ENCODE measurements at places on chromosomes 11 and 22.

DNA sequence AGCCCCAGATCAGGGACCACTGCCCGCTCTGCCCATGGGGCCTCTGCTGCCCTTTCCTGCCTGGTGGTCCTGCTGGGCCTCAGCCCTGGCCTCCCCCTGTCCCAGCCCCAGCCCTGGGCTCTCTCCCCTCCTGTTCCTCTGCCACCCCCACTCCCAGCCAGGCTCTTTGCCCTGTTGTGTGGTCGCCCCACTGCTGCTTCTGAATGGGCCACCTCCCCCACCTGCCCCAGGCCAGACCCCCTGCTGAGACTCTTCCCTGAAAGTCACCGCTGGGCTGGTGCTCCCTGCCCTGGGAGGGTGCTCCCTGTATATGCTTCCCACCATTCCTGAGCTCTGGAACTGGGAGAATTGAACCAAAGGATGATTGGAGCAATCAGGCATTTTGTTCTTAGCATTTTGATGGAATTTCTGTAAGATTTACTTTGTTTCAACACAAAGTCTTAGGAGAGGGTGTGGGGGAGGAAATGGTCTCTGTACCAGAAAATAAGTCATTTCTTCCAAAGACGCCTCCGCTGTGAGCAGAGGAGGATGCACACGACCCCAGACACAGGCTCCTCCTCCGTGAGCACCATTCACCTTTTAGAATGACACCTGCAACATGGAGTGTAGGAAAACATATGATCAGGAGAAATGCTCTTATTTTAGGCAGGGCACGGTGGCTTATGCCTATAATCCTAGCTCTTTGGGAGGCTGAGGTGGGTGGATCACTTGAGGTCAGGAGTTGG is 5.2 kb downstream of the APOBEC3B start:
- DNase-seq, result no peak

GRCh38 chr11:132200353-132200936 is 830.0 kb downstream of the NTM start:
- DNase-seq, result no peak

DNA sequence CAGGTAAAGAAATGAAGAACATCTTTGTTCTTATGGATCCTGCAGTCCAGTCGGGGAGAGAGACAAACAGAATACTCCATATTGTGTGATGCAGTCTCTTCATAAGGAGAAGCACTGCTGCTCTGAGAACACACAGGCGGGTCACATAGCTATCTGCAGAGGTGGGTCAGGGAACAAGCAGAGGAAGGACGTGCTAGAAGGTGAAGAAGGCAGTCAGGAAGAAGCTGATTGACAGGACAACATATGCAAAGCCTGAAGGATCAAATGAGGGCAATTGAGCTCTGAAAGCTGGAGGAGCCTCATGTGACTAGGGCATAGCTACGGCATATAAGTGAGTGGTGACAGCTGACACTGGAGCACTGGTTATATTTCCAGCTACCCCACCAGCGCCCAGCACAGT is 122.5 kb downstream of the OPCML start:
- no peak for DNase-seq

DNA sequence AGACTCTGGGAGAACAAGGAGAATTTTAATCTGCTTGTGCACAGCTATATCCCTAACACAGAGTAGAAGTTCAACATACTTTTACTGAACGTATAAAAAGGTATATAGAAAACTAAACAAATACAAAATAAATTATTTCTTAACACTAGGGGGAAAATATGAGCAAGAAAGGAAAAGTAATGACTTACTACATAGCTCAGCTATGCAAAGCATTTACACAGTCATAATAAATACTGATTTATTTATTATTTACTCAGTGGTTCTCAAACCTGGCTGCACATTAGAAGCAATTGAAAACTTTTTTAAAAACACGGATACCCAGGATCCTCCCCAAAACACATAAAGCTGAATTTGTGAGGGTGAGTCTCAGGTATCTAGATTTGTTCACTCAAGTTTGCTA is 182.5 kb downstream of the TTC28 start:
- DNase-seq, result no peak

GRCh38 chr11:43282607-43283440 is 29.0 kb upstream of the API5 start:
- peak; percentile 2 for DNase-seq

DNA sequence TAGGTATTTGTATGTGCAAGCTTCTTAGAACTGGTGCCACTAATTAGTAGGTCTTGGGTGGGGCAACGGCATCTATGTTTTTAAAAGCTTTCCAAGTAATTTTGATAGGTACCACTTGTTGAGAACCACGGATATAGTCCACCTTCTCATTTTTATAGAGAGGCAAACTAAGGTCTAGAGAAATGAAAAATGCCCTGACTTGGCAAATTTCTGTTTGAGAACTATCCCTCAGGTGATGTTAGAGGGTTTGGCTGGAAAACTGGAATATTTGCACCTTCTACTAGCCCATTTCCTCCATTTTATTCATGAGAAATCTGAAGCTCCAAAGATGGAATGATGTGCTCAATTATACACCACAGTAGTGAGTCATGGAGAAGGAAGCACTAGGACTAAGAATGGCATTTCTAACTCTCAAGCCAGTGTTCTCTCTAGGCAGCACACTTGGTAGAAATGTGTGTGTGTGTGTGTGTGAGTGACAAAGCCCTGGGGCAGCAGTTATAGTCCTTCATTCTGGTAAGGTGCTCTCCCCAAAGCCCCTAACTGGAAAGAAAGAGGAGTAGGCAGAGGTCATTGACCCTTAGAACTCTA is 1.8 kb upstream of the TMEM86A start:
- DNase-seq, result no peak

DNA sequence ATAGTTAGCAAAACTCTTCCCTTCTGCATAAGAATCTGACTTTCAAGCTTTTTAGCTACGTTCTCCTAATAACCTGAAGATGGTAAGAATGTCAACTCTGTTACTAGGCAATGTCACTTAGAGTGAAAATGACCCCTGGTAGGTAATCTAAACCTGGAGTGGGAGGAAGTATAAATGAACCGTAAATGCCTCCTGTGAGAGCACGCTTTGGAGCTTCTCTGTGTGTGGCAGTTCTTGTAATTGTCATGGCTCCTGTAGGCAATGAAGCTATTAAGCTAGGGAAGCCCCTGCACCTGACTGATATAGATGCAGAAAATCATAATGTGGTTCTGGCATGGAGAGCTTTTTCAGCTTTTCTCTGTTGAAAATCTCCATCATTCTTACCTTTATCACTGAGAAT is 29.4 kb downstream of the CALCA start:
- DNase-seq, result no peak

DNA sequence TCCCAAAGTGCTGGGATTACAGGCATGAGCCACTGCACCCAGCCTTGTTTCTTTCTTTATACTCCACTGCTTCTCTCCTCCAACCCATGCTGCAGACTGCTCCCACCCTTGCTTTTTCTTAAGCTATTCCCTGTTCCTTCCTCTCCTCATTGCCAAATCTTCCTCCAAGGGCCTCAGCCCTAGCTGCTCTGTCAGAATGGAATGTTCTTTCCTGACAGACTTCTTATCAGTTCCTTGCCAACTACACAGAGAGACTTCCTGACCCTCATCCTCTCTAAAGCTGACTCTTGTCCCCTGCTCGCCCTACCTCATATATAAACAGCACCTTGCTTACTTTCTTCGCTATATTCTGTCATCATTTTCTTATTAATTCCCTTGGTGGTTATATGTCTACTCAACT is 16.9 kb upstream of the PIK3C2A start:
- no peak for DNase-seq

DNA sequence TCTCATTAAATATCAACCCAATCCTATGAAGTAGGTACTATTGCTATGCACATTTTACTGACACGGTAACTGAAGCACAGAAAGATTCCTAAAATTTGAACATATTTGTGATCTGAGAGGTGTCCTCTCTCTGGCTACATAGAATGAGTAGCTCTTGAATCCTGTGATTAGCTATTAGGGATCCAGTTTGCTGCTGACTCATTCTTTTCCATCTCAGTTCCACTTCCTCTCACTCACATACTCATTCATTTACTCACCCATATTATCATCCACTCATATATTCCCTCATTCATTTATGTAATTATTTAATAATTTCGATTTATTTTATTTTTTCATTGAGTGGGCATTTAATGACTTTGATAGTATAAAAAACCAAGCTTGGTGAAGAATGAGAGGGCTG is 42.7 kb downstream of the OR5B17 start:
- no peak for DNase-seq

GRCh38 chr11:69297787-69298266 is 3.9 kb downstream of the MYEOV start:
- DNase-seq, result no peak

- no peak for DNase-seq
Observed at GRCh38 chr11:87265132-87265531, 227.4 kb downstream of the TMEM135 start.

DNA sequence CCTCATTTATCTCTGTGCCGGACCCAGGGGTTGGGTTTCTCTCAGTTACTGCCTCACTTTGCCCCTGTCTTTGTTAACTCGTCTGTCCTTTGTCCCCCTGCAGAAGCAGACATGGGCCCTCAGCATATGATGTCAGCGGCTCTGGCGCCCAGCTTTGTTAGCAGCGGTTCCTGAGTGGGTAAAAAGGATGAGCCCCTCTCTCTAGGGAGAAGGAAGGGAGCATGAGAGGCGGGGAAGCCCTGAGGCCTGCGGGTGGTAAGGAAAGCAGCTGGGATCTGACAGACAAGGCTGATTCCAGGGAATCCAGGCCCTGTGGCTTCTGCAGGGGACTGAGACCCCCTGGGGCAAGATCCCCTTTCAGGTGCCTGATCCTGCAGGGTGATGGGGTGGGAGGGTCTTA is 51.7 kb downstream of the MCM5 start:
- DNase-seq, result no peak

GRCh38 chr11:27681664-27682063 is 18.6 kb downstream of the BDNF start:
- no peak for DNase-seq

GRCh38 chr11:57111619-57112018 is 70.1 kb upstream of the LRRC55 start:
- no peak for DNase-seq

DNA sequence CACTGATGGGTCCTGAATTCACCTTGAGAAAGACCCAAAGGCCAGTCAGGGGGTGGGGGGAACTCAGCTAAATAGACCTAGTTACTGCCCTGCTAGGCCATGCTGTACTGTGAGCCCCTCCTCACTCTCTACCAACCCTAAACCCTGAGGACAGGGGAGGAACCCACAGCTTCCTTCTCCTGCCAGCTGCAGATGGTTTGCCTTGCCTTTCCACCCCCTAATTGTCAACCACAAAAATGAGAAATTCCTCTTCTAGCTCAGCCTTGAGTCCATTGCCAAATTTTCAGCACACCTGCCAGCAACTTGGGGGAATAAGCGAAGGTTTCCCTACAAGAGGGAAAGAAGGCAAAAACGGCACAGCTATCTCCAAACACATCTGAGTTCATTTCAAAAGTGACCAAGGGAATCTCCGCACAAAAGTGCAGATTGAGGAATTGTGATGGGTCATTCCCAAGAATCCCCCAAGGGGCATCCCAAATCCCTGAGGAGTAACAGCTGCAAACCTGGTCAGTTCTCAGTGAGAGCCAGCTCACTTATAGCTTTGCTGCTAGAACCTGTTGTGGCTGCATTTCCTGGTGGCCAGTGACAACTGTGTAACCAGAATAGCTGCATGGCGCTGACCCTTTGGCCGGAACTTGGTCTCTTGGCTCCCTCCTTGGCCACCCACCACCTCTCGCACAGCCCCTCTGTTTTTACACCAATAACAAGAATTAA is 2.4 kb upstream of the TTC36 start:
- DNase-seq, result no peak

- no peak for DNase-seq
Observed at GRCh38 chr22:50504369-50505211, 2.9 kb downstream of the LMF2 start.

- DNase-seq, result no peak
Observed at GRCh38 chr11:114281388-114281956, 14.7 kb upstream of the NNMT start.

- no peak for DNase-seq
Observed at GRCh38 chr11:122215244-122215992, 99.4 kb upstream of the BLID start.

GRCh38 chr11:13238879-13239514 is 38.6 kb upstream of the BMAL1 start:
- DNase-seq, result peak; percentile 15

DNA sequence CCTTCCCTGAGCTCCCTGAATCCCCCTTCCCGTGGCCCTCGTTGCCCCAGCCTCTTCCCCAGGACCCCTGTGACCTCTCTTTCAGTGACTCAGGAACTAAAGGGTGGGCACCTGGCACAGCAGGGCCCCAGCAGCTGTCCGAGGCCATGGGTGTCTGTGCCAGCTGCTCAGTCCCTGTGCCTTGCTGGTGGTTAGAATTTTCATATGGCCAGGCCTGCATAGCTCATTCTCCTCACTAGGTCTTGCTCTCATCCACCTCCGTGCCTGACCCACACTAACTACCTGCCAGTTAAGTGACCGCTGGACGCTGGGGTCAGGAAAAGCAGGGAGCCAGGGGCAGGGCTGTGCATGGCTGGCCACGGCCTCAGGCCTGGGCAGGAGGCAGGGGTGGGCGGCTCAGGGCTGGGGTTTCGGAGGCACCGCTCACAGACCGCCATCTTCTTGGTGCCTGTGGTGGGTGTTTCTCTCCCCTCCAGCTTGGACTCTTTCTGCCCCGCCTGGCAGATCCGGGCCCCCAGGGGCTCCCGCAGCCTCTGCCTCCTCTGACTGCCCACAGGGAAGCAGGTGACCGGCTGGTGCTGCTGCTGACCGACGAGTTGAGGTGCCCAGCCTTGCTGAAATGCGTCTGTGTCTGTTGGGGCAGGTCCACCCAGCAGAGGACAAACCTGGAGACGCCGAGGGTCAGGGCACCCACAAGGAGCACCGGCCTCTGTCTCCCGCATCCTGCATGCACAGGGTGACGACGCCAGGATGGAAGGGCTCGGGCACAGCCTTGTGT is 20.3 kb downstream of the MRGPRD start:
- DNase-seq, result no peak

DNA sequence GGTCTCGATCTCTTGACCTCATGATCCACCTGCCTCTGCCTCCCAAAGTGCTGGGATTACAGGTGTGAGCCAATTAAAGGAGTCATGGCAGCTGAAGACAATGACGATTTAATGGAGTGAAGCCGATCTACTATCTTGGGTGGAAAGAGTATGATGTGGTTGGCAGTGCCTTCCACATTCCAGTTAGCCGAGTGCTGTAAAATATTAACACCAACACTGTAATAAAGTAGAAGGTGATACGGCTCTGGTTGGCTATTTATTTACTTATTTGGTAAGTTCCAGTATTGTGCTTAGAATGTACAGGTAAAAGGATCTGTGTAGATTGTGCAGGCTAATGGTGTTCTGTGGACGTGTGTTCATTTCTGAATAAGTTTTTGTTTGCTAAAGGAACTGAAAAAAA is 149.6 kb upstream of the MTMR2 start:
- no peak for DNase-seq

All from stimulated activated CD8-positive, alpha-beta memory T cell treated with anti-CD3 and anti-CD28 coated beads, Interleukin-4, amount 100 ng/mL, for 1 hour (primary cell).